Stomach (tissue), 19 donors: ENCODE measurements at places on chromosomes 7 and 10. TPM values are rescaled to one million over a fixed set of nuclear protein-coding genes. Genes with fewer than 3 reads are reported as not detected.

GRCh38 chr10:31395695-31396094 lies 76.7 kb downstream of the ZEB1 start:
- no peak for DNase-seq

The AKR1C3 gene
- polyA plus RNA-seq = 158 TPM

- DNase-seq = no peak
These were observed 135.9 kb downstream of the PAXIP1 start for GRCh38 chr7:154867068-154867467.

DNA sequence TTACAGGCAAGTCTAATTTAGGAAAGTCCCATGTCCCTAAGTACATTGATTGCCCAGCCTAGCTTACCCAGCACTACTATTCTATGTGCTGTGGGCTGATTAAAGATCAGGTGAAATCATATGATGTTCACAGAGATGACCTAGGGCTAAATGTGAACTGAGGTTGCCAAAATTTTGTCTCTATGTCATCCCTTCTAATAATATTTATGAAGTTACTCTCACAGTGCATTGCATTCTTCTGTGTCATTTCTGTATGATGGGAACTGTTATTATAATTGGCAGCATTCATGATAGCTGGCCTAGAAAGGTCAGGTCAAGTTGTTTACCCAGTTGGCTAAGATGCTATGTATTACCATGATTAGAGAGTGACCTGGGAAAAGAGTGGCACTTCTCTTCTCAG lies 2.8 kb upstream of the PDK4 start:
- DNase-seq = no peak

GRCh38 chr10:60480865-60481563 lies 91.3 kb upstream of the ANK3 start:
- DNase-seq = peak; percentile 39

The MSS51 gene
- polyA plus RNA-seq = 1.8 TPM

GRCh38 chr10:11098666-11099065 lies 81.0 kb downstream of the CELF2 start:
- DNase-seq = no peak

The CYP3A4 gene
- polyA plus RNA-seq = 0.31 TPM

GRCh38 chr7:149669121-149669818 lies 104.1 kb downstream of the ZNF467 start:
- peak; percentile 17 for DNase-seq

GRCh38 chr7:111933609-111934008 lies 272.6 kb downstream of the DOCK4 start:
- DNase-seq = no peak
